ENCODE measurements at places on chromosomes 5 and 9.
A peak's percentile ranks its signal among the peaks of the same experiment; 100 is the strongest.

GRCh38 chr5:125486634-125487033 lies 740.2 kb upstream of the ZNF608 start:
- no peak for DNase-seq

- no peak for DNase-seq
Measured at GRCh38 chr9:117826837-117827236, 122.6 kb downstream of the TLR4 start.

GRCh38 chr5:174175716-174176268 lies 130.3 kb downstream of the NSG2 start:
- peak; percentile 22 for DNase-seq

GRCh38 chr5:68033029-68033428 lies 182.5 kb upstream of the PIK3R1 start:
- DNase-seq, result no peak

DNA sequence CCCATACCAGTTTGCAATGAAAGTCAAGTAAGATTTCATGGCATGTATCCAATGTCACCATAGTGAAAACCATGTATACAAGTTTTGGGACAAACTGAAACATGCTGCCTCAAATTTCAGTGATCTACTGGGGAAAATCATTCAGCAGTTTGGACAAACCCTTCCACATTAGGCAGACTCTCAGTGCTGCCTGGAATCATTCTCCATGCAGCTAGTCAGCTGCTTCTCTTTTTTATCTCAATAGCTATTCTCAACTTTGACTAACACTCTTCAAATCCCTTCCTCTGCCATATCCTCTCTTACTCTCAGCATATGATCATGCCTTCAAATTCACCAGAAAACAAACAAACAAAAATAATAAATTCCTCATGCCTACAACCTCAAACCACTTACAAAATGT lies 323.3 kb downstream of the MAN2A1 start:
- no peak for DNase-seq

DNA sequence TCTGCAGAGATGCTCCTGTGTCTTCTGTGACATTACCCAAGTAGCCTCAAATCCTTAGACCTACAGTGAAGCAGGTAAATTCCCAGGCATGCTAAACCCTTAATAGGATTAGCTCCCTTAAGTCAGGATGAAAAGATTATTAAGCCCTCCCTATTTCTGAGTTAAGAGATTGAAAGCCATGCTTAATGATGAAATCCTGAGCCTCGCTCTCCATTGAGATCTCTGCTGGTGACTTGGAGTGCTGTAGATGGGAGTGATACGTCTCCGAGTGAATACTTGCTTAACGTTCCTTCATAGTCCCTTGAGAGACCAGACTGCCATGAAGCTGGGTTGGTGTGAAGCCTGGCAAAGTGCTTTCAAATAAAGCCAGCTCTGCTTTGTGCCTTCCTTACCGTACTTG lies 34.2 kb downstream of the AOPEP start:
- DNase-seq, result no peak

GRCh38 chr5:43893951-43894684 lies 291.1 kb downstream of the NNT start:
- DNase-seq, result peak; percentile 54

GRCh38 chr5:151581347-151581746 lies 9.8 kb downstream of the FAT2 start:
- DNase-seq, result no peak

DNA sequence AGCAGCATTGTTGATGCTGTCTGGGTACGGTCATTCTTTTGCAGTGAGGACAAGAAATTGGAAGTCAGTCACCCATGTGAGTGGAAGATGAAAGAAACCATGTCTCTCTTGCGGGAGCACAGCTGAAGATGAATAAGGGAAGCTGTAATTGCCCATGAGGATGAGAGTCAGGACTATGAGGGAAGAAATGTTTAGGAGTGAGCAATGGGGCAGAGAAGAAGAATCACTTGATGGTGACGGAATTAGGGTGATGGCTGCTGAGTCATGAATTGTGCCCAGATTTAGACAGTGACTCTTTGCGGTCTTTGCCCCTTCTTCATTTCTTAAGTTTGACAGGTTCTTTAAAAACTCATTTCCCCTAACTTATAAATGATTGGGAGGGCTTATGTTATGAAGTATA lies 183.3 kb downstream of the MAST4 start:
- no peak for DNase-seq

GRCh38 chr9:127524373-127524772 lies 73.1 kb downstream of the LRSAM1 start:
- no peak for DNase-seq

GRCh38 chr5:127223256-127223974 lies 67.2 kb upstream of the MEGF10 start:
- no peak for DNase-seq

- DNase-seq, result no peak
Measured at GRCh38 chr5:10454591-10455276, 13.1 kb downstream of the ROPN1L start.

DNA sequence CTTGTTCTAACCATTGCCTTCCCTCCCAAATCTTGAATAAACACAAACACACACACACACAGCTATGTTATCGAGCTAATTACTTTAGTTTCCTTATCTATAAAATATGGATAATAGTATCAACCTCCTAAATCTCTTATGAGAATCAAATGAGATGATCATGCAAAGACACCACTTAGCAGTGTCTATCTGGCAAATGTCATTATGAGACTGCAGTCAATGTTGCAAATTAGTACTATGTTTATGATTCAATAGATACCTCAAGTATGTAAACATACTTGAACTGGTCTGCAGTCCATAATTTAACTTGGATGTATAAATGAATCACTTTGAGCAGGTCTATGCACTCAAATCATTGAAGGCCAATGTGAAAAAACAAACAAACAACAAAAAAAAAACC lies 22.2 kb upstream of the ERAP2 start:
- DNase-seq, result no peak

- peak; percentile 18 for DNase-seq
Measured at GRCh38 chr5:72752909-72753308, 63.6 kb upstream of the TNPO1 start.

GRCh38 chr5:35665096-35665495 lies 47.4 kb downstream of the SPEF2 start:
- no peak for DNase-seq

GRCh38 chr5:41748631-41749030 lies 121.6 kb downstream of the OXCT1 start:
- DNase-seq, result no peak

GRCh38 chr5:97049175-97049574 lies 93.2 kb downstream of the LIX1 start:
- no peak for DNase-seq

- DNase-seq, result no peak
Measured at GRCh38 chr5:4144411-4145007, 548.9 kb downstream of the IRX1 start.

DNA sequence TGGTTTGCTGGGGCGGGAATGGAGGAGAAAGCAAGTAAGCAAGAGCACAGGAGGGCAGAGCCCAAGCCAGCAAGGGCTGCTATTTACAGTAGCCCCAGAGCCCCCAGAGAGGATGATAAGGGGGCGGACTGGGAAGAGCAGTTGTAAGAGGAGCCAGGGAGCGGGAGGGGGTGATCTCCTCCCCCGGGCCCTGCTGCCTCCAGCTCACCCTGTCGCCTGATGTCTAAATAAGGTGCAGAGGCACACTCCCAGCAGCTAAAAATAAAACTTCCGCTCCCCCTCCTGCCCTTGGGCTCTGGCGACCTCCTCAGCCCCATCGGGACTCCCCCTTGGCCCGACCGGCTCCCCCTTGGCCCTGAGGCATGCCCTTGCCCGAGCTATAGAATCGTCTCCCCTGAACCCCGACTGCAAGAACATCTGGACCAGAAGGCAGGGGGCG lies 14.4 kb upstream of the CCDC69 start:
- peak; percentile 60 for DNase-seq

- no peak for DNase-seq
Measured at GRCh38 chr5:107359033-107359915, 311.5 kb downstream of the EFNA5 start.

- DNase-seq, result no peak
Measured at GRCh38 chr9:113154946-113155345, 4.1 kb downstream of the SLC31A2 start.

GRCh38 chr9:136151214-136151804 lies 32.6 kb upstream of the TMEM250 start:
- no peak for DNase-seq

GRCh38 chr5:36162810-36163486 lies 11.0 kb downstream of the SKP2 start:
- no peak for DNase-seq

- no peak for DNase-seq
Measured at GRCh38 chr9:126057121-126057825, 269.4 kb upstream of the MVB12B start.

- DNase-seq, result peak; percentile 47
Measured at GRCh38 chr5:154611341-154611767, 133.3 kb upstream of the HAND1 start.

DNA sequence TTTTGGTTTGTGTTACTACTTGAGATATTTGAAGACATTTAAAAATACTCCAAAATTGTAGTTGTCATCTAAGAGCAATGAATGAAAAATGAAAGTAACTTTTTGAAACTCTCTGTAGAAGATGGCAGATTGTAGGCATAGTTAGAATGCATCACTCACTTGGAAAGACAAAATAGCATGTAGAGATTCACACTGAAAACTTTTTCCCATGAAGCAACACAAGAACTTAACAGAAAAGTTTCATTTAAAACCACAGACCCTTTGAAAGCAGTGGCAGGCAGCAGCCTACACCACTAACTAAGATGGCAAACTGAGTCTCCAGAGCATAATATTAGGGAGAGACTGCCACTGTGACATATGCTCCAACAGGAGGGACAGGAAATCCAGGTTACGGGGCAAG lies 18.9 kb upstream of the FAM174A start:
- DNase-seq, result no peak

DNA sequence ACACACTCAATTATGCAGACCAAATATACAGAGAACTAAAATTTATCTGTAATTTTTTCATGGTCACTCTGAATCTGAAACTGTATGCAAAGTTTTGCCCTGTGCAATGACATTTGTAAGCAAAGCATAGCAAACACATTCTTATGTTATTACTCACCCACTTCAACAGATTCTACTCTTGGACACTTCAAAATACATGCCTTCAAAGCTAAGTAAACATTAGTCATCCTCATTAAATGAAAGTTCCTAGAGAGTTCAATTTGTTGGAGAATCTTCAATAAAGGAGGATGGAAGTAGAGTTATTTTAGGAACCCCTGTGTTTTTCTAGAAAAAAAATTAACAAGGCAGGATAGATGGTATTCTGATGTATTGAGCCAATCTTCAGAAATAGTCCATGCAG lies 639.7 kb upstream of the C9orf72 start:
- DNase-seq, result peak; percentile 9

DNA sequence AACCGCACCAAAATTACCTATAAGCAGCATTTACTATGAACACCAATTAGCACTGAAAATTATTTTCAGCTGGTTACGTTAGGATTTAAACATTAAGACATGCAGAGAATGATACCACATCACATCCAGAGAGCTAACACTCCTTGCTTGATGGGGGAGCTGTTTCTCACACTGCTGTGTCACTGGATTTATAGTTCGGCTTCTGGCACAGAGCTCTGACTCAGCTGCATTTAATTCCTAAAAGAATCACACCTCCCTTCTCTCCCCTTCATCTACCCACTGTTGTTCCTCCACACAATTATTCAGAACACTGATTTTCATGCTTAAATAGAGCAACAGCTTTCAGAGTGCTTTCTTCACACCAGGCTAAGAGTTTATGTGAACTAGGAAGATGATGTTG lies 82.6 kb upstream of the SV2C start:
- no peak for DNase-seq

DNA sequence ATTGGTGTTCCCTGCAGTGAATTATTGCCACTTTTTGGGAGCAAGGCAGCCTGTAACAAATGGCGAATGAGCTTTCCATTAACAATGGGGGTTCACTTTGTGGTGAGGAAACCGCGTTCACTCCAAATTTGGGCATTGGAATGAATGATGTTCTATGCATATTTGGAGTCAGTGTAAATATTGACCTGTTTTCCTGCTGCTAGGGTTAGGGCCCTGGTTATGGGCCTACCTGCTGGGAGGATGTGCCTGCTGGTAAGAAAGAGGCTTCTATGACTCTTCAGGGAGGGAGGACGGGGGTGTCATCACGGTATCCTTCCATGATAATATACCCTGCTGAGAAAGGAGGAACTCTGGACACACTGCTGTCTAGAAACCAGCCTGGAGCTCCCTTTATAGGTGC lies 29.0 kb downstream of the C9orf50 start:
- DNase-seq, result no peak

DNA sequence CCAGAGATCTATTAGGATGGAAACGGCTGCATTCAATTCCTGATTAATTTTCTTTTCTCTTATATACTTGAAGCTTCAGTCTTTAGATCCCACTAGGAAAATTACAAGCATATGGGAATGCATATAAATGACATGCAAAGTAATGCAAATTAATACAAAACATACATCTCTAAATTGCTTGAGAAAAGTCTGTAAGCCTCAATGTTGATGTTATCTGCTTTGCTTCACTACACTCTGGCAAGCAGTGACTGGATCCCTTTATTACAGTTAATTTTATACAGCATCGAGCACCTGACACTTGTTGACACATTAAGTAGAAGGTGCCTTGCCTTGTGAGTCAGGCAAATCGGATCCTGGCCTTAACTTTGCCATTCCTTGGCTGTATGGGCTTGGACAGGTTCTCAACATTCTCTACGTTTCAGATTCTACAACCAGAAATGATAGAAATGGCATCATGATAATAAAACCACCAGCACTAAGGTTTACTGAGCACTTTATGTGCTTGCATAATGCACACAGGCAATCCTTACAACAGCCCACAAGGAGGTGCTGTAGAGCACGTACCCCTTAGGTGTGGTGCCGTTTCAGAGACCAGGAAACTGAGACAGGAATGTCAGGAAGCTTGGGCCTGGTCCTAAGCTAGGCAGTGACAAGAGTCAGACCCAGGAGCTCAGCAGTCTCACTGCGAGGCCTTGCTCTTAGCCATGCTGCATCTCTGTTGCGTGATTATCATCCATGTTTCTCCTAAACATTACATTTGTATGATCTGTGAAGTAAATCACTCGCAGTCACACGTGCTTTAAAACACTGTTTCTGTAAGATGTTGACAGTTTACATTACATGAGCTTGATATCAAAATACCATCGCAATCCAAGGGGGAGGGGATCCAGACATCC lies 2.7 kb downstream of the GCNT4 start:
- DNase-seq, result peak; percentile 70
